ENCODE measurements at places on chromosomes 1 and 21.

DNA sequence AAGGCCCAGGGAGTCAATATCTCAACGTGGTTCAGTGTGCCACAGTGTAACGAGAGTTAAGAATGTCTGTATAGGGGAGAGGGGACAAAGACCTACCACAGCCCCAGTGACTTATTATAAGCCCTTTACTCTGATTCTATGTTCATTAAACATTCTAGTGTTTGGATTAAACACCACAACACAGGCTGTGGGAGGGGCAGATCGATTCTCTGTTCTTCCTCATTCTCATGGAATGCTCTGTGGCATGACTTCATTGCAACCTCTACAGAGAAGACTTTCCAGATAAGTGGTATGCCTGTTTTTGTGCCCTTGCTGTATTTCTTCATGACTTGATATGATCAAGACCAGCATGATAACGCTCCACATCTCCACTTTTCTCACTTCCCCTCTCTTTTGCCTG lies 39.0 kb upstream of the CD5L start:
- no peak for DNase-seq

DNA sequence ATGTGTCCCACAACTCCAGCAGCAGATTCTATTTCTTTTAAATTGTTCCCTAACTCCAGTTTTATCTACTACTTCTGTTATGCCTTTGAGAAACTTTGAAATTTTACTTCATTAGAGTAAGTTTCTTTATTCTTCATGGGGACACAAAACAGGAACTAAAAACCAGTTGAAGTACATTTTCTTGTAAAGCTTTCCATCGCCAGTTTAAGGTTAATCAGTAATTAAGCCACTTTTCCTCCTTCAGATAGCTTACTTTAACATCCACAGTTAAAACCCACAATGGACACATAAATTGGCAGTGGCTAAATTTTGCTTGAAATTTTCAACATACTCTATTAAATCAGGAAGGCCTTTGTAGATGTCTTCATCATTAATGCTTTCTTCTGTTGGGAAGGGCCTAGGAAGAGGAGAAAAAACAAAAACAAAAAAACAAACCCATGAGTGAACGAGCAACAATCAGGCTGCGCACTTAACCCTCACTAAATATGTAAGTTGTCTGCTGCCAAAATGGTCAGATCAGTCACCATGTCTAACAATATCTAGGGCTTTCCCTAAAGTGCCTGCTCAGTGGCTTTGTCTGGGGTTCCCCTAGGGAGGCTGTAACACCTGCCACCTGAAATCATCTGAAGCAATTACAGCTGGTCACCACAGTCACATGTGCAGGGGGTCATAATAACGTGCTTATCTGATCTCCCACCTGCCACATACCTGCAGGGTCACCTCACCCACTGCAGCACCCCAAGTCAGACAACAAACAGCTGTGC lies 187.9 kb downstream of the VAV3 start:
- no peak for DNase-seq

DNA sequence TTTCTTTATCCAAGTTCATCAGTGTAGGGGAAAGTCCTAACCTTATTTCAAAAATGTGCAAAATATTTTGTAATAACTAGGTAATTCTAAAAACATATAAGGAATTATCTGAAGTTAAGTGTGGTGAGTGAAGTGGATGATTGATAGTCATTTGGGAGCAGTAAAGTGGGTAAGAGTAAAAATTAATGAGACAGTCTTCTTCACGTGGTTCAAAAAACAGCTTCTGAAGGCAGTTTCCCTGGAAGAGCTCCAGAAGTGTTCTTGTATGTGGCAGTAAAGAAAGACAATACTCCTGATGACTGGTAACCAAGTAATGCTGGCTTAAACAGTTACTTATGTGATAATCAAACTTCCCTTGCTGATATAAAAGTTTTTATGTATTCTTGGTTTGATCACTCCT lies 50.3 kb downstream of the LEPR start:
- DNase-seq, result no peak

- no peak for DNase-seq
Measured at GRCh38 chr21:21750124-21750825, 752.1 kb downstream of the NCAM2 start.

DNA sequence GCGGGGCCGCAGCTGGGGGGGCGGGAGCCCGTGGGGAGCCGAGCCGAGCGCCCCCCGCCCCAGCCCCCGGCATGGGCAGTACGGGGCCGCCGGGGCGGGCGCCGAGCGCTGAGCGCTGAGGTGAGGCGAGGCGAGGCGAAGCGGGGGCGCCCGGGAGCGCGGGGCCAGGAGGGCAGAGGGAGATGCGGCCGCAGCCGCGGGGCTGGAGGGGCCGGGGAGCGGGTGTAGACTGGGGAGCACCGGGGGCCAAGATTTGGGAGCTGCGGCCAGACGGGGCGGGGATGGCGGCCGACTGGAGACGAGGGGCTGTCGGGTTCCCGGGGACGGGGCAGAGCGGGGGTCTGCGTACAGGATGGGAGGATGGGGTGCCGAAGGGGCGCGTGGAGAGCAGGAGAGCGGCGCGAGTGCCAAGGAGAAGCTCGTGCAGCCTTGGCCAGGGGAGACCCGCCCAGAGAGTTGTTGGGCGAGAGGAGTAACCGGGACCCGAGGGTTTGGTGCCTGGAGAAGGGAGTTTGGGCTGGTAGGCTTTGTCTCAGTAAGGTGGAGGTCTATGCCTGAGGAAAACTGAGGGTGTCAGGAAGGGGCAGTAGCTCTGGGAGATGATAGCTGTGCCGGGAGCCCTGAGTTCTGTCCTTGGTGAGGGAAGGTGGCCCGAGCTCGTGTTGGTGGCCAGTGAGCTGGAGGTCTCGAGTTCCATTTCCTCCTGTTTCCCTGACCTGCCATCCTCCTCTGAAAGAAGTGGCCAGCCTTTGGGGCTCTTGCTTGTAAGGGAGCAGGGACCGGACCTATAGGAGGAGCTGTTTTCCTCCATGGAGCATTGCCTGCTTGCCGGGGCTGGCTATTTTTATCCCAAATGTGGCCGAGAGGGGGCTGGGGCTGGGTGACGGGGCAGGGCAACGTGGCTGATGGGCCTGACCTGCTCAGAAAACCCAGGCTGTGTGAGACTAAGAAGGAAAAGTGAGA lies 539 bp downstream of the ATP8B2 start:
- no peak for DNase-seq

GRCh38 chr1:73564294-73564693 lies 633.7 kb downstream of the LRRIQ3 start:
- DNase-seq, result no peak

GRCh38 chr1:91007092-91007491 lies 14.7 kb downstream of the ZNF644 start:
- no peak for DNase-seq

GRCh38 chr1:218660678-218661053 lies 315.5 kb downstream of the TGFB2 start:
- DNase-seq, result no peak

DNA sequence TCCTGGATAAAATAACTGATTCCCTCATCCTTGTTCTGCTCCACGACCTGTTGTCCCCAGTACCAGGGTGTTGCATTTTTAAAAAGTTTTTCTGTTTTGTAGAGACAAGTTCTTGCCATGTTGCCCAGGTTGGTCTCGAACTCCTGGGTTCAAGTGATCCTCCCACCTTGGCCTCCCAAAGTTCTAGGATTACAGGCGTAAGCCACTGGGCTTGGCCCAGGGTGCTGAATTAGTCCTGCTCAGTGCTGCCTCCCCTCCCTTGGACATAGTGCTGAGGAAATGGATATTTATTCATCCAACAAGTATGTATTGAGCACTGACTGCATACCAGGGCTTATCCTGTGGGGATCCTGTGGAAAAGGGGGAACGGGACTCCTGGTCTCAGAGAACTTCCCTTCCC lies 126.4 kb downstream of the PTPRU start:
- DNase-seq, result no peak

- DNase-seq, result no peak
Measured at GRCh38 chr1:204507317-204508105, 8.7 kb upstream of the MDM4 start.

GRCh38 chr1:200302921-200303290 lies 106.9 kb downstream of the ZNF281 start:
- DNase-seq, result no peak

DNA sequence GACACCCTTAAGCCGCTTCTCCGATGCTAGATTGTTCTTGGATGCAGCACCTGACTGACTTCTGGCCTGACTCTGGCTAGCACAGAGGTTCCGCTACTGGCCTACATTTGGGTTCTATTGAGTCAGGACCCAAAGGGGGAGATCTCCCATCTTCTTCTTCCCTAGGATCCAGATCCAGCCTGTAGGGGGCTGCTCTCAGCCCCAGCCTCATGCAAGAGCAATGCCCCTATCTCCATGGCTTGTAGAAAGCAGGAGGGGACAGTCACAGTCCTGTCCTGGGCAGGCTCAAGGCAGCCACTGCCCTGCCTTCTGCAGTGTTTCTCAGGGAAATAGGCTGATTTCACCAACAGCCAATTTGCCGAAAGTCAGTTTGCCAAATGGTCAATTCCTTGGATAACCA lies 6.3 kb upstream of the ADAR start:
- no peak for DNase-seq

DNA sequence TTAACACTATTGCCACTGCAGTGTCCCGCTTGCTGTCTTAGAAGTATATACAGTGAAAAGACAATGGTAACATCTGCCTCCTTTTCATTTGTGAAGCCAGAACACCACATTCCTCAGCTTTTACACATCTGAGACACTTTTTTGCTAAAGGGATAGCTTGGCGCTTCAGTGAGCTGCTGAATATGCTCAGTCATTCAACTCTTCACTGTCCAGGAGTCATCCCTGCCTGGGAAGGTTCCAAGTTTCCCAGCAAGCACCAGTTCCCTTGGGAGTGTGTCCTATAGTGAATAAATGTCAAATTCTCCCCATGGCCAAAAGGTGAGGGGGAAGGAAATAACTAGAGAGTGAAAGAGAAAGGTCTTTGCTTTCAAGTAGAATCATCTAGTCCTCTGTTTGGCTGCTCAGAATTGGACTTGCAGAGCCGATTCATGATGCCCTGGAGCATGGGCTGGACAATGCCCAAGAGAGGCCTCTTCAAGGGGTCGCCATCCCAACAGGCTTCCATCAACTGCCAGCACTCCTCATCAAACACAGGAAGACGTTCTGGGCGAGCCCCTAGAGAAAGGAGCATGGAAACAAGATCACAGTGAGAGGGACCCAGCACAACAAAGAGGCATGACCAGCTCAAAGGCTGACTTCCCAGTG lies 25.5 kb upstream of the RBBP5 start:
- DNase-seq, result no peak

- no peak for DNase-seq
Measured at GRCh38 chr1:32890516-32891240, 4.4 kb downstream of the HPCA start.

DNA sequence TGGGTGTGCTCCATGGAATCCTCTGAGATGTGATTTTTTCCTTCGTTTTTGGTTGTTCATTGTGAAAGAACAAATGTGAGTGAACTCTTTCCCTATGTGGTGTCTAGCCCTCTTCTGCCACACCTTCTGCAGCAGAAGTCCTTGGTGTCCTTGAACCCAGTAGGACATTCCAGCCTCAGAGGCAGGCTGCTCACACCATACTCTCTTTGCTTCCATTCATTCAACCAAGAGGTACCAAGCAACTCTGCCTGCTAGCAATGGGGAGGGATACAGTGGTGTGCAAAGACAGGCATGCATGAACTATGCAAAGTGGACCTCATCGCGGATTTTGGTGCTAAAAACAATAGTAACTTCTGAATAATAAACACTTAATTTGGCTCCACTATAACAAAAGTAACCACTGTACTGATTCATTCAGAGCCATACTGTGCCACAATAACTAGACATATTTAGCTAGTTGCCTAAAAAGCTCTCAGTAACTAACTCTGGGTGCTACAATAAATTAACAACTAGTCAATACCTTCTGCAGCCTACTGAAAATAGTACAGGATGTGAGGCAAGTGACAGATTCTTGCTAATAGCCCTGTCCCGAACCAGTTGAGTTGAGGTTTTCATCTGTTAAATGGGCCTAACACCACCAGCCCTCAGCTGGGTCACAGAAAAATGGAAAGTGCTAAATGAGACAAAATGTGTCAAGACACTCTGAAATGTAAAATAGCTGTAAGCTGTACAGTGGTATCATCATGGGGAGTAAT lies 155.4 kb downstream of the SLC45A1 start:
- no peak for DNase-seq

DNA sequence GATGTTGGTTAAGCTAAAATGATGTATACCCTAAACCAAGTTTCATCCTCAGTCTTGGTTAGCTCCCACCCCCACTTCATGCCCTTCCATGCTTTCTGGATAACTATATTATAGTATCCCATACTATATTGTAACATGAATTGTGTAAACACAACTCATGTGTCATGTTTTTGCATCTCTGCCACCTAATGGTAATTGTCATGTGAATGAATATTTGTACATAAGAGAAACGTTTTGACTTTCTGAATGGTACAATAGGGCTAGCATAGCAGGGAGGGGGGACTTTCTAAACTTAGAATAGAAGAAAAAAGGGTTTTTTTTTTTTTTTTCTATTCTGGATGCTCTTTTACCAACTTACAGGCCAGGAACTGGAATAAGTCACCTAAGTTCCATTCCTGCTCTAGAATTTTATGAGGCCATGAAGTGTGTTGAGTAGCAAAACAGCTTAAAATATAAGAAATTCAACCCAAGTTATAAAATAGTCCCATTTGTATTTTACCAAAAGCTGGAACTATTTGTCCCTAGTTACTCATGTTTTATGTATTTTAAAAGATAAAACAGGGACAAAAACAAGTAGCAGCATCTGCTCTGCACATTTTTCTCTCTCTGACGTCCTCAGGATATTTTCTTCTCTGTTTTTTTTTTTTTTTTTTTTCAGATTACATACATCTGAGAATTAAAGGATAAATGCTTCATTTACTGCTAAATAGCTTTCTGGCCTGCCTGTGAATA lies 77.4 kb downstream of the HLX start:
- no peak for DNase-seq

- DNase-seq, result no peak
Measured at GRCh38 chr1:243848858-243849420, 1.1 kb downstream of the AKT3 start.

DNA sequence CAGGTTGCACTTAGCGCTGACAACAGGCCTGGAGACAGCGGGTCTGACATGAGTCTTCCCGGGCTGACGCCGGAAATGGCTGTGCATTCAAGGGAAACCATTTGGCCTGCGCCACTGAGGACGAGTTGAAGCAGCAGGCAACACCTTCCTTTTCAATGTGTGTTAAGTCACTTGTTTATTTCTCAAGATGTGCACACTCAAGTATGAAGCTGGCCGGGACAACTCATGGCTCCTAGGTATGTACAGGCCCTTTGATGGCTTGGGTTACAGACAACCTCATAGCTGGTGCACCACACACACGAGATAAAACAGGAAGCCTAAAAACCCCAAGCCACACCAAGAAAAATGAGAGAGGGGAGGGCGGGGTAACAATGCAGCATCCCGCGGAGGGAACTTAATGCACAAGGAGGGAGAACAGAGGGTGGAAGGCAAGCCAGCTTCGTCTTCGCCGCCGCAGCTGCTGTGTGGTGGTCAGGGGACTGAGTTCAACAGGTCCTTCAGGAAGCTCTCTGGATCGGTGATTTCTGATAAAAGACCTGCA lies 118.0 kb upstream of the IFFO2 start:
- no peak for DNase-seq

DNA sequence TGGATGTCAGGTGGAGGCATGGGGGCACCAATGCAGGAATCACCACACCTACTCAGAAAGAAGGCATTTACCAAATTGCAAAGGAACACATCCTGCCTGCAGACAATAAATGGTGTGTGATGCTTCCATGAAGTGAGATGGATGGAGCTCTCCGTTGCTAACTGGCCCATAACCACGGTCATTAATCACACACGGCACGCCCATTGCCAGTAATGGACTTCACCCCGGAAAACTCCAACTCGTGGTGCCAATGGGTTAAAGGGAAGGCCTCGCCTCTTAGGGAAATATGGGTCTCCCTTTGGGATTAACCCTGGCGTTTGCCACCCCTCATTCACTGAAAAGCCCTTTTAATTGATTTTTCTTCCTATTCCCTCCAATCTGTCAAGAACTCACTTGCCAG lies 443.1 kb upstream of the DAB1 start:
- no peak for DNase-seq

All from esophagus squamous epithelium (tissue), 5 donors.